Breast epithelium (tissue), 4 donors: ENCODE measurements at places on chromosomes 1 and 21. TPM values are rescaled to one million over a fixed set of nuclear protein-coding genes. Genes with fewer than 3 reads are reported as not detected.

DNA sequence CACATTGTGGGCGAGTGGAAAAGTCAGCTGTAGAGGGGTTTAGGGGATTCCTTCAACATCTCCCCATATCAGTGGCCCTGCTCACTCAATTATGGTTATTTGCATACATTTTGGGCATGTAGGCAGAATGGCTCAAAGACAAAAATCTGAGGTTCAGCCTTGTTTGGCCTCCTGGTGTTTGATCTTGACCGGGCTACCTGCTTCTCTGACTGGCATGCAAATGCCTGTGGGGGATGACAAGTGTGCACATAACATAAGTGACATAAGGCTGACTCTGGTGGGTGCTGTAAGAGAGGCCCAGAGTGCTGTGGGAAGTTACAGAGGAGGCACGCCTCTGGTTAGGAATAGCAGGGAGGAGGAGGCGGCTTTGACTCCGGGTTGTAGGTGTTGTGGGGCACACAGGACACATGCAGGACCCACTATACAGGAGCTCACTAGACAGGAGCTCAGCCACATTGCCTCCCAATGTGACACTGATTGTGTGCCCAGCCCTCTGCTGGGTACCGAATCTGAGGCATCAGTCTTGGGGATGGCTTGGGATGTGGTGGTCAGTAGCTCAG, 29.4 kb upstream of the IL19 start:
- H3K27me3 ChIP-seq: no peaks in the 10 kb centered on the region
- peaks cover 7% of the 10 kb centered on the region for H3K4me1 ChIP-seq
- no peak for DNase-seq
- no peaks in the 10 kb centered on the region for H3K36me3 ChIP-seq
- no peak overlapping the region for H3K4me3 ChIP-seq

GRCh38 chr1:226668173-226668560, 70.9 kb downstream of the ITPKB start:
- no peaks in the 10 kb centered on the region for H3K27me3 ChIP-seq
- peaks cover 7% of the 10 kb centered on the region for H3K4me1 ChIP-seq
- no peak overlapping the region for H3K27ac ChIP-seq

GRCh38 chr1:159214149-159214760, 9.6 kb downstream of the ACKR1 start:
- no peaks in the 10 kb centered on the region for H3K4me1 ChIP-seq
- no peak overlapping the region for H3K27ac ChIP-seq
- no peaks in the 10 kb centered on the region for H3K36me3 ChIP-seq
- no peak overlapping the region for H3K4me3 ChIP-seq
- H3K27me3 ChIP-seq: no peaks in the 10 kb centered on the region
- DNase-seq: no peak

GRCh38 chr1:24695202-24695974, 49.9 kb upstream of the CLIC4 start:
- DNase-seq: no peak
- H3K27me3 ChIP-seq: no peaks in the 10 kb centered on the region
- no peaks in the 10 kb centered on the region for H3K4me1 ChIP-seq

DNA sequence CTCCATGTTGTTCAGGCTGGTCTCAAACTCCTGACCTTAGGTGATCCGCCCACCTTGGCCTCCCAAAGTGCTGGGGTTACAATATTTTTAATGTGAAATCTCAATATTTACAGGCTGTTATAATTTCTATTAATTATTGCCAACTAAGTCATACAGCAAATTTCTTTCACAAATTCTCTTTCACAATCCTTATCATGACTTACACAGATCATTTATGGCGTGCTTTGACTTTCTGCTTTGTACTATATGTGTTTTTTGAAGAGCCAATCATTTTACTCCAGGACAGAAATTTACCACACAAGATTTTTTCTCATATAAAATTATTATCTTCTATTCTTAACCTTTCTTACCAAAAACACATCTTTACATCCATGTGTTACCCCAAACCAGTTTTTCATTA, 1729.9 kb downstream of the NCAM2 start:
- no peaks in the 10 kb centered on the region for H3K36me3 ChIP-seq
- H3K4me3 ChIP-seq: no peak overlapping the region
- H3K27me3 ChIP-seq: no peaks in the 10 kb centered on the region
- no peaks in the 10 kb centered on the region for H3K4me1 ChIP-seq
- no peak for DNase-seq
- H3K27ac ChIP-seq: no peak overlapping the region

DNA sequence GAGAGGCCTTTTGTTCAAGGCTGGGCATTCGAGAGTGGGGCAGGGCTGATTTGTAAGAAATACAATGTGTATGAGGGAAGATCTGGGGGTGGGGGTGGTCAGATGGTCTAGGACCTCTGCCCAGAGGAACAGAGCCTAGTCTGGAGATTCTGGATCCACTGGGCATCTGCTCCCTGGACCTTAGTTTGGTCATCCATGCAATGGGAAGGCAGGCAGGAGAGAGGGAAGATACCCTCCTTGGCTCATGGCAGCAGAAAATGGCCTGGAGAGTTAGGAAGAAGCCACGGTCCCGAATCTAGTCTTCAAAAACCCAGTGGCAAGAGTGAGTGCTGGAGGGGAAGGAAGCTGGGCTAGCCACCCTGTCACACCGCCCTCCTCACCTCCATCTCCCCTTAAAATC, 38.8 kb downstream of the CITED4 start:
- H3K36me3 ChIP-seq: no peaks in the 10 kb centered on the region
- no peak overlapping the region for H3K27ac ChIP-seq
- H3K27me3 ChIP-seq: no peaks in the 10 kb centered on the region
- no peak for DNase-seq

The C1QA gene
- 104 TPM for total RNA-seq

DNA sequence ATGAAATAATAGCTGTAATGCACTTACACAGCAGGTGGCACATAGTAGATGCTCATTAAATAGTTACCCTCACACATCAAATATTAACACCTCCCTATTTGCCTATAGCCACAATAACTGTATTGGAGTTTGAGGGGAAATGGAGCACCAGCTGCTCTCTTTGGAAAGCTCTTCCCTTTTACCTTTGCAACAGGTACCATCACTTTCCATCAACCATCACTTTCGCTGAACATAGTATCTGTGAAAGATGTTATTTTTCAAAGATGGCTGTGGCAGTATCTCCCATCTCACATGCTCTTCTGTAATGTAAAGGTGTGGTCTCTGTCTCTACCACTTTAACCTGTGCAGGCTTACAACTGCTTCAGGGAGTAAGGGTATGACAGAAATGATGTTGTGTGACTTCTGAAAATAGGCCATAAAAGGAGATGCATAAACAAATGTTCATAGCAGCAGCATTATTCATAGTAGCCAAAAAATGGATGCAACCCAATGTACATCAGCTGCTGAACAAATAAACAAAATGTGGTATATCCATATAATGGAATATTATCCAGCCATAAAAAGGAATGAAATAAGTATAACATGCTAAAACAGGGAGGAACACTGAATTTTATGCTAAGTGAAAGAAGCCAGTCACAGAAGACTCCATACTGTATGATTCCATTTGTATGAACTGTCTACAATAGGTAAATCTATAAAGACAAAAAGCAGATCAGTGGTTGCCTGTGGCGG, 288.3 kb downstream of the AKT3 start:
- H3K4me1 ChIP-seq: no peaks in the 10 kb centered on the region
- H3K36me3 ChIP-seq: peaks cover 5% of the 10 kb centered on the region
- DNase-seq: no peak
- no peak overlapping the region for H3K4me3 ChIP-seq
- H3K27me3 ChIP-seq: no peaks in the 10 kb centered on the region

The KISS1 gene
- not detected for total RNA-seq

GRCh38 chr1:236161230-236161629, 18.9 kb downstream of the GPR137B start:
- H3K27ac ChIP-seq: no peak overlapping the region
- DNase-seq: no peak

The TEX38 gene
- not detected for total RNA-seq

The SLC6A9 gene
- total RNA-seq: 5.1 TPM

The GBP1 gene
- total RNA-seq: 29.5 TPM

DNA sequence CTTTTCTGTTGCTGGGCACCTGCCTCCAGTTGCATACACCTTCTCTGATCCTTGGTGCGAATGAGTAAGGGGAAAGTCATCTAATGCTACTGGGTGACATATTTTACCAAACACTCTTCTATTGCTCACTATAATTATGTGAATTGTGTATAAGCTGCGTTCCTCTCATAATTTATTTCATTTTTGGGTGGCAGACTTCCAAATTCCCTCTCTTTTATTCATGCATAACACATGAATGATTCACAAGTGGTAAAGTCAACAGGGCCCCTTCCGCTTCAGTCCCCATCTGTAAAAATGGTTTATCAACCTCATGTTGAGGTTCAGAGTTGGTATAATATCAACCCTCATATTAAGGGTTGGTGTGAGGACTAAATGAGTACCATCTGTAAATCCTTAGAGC, 3.2 kb upstream of the QSOX1 start:
- no peaks in the 10 kb centered on the region for H3K4me1 ChIP-seq
- no peaks in the 10 kb centered on the region for H3K27me3 ChIP-seq
- H3K36me3 ChIP-seq: no peaks in the 10 kb centered on the region
- DNase-seq: no peak
- H3K4me3 ChIP-seq: no peak overlapping the region
